Inflammatory macrophage treated with lipopolysaccharide for 4 hours (primary cell): ENCODE measurements at places on chromosomes 11 and 22.

DNA sequence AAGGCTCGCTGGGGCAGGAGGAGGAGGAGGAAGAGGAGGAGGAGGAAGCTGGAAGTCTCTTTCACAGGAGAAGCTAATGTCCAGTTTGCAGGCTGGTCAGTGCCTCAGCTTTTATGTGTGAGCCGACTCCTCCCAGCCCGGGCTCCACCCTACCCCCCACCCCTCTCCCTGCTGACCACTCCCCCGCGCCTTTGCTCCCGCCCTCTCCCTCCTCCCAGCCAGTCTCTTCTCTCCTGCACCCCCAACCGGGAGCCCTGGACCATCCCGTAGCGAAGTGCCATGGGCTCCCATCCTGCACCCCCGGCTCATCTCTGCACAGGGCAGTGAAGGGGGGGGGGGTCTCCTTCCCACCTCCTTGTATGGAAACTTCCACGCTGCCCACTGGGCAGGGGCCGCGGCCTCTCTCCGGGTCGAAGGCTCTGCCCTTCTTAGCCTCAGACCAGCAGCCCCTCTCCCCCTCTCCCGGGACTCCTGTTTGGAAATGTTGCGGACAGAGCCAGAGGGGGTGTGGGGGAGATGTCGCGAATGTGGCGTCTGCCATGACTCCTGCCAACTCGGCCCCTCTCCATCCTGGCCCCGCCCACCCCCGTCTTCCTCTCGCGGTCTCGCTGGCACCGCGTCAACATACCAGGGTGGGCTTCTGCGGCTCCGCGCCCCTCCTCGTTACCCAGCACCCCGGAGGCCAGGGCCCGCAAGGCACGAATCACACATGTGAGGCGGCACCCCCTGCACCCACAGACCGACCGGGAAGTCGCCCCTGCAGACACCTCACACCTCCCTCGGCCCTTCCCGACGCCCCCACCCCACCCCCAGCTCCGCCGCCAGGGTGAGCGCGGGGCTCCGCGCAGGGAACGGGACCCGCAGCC lies 1.8 kb downstream of the IGF2 start:
- peak; percentile 13 for DNase-seq

DNA sequence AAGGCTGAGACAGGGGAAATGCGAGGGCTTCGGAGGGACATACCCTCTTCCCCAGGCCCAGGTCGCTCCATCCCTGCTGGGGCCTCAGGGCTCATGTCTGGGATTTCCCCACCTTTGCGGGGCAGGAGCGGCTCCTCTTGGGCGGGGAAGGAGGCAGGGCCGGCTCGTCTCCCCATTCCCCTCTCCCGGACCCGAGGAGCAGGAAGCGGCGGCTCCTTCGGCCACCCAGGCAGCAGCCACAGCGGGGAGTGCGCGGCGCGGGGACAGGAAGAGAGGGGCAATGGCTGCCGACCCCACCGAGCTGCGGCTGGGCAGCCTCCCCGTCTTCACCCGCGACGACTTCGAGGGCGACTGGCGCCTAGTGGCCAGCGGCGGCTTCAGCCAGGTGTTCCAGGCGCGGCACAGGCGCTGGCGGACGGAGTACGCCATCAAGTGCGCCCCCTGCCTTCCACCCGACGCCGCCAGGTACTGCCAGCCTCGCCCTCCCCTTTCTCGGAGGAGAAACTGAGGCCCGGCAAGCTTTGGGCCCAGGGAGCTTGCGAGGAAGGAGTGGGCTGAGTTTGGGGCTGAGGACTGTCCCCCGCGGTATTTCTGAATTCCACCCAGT lies at the start of gene ANKK1:
ANKK1 (plus strand) TSS at position 175 of the 607 bp plus-strand sequence; CDS start at position 281, 106 bp downstream.
- DNase-seq: no peak

- no peak for DNase-seq
Observed at GRCh38 chr11:14396273-14396672, 37.3 kb upstream of the RRAS2 start.

- DNase-seq: no peak
Observed at GRCh38 chr11:8250434-8250833, 13.2 kb downstream of the LMO1 start.

DNA sequence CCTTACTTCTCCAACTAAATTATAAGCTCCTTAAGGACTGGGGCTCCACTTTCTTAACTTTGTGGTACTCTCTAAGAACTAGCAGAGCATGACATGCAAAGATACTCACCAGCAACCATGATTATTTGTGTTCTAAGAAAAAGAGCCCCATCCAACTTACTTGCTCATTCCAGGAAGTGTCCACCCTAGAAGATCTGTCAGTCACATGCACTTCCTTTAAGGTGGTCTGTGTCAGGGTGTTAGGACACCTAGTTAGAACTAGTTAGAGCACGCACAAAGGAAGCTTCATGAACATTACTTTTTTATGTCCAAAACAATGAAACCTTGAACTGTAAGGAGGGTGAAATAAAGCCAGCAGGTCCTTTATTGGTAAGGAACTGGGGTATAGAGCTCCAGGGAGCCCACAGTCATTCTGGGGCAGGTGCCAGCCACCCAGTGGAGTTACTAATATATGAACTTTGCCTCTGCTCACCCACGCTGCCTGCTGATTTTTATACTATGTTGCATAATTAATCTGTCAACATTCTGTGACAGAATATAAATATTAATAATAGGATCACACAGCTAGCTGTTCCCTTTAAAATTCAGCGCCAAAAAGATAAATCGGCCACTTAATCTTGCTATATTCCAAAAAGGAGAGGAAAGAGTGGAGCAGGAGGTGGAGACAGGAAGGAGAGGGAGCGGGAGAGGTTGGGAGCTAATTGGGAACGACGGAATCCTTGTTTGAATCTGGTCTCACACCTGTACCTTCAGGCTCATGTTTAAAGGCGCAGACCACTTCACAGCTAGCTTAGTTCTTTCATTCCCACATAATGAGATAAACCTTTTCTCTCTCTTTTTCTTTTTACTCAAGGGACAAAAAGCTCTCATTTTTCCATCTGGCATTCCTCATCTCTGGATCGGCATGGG lies 755.0 kb downstream of the OPCML start:
- no peak for DNase-seq

DNA sequence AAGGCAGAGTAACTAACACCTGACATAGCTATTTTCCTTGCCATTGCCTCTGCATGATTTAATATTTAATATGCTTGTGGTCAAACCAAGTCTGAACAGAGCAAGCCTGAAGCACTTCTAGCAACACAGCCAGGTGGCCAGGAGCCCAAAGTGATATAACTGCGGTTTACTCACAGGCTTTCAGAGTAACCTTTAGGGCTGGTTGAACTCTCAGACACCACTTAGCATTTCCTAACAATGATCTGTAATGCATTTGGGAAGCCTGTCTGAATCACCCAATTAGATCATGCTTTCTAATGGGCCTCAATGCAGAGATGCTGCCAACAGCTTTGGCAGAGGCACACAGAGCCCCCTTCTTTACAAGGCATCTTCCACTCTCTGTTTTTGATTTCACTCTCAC lies 96.1 kb downstream of the FDX1 start:
- peak; percentile 49 for DNase-seq

DNA sequence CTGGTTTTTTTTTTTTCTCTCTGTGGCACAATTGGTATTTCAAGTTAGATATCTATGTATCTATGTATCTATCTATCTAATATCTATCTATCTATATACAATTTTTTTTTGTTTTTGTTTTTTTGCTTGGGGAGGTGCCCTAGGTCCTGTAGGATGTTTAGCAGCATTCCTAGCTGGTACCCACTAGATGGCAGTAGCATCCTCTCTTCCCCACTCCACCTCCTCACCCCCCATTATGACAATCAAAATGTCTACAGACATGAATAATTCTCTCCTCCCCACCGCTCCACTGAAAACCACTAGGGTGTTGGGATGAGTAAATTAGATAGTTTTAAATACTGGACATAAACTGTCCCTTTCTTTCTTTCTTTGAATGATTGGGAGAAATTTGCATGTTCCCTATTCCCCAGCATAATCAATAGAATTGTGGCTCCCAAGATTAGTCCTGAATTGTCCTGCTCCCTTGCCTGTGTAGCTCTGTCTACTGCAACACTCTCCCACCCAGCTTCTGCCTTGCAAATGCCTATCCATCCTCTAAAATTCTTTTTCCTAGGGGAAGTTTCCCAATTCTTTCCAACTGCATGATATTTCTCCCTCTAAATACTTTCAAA lies 1152.4 kb downstream of the LRRC4C start:
- DNase-seq: peak; percentile 18

- DNase-seq: peak; percentile 46
Observed at GRCh38 chr11:75497788-75498409, 27.8 kb downstream of the GDPD5 start.

DNA sequence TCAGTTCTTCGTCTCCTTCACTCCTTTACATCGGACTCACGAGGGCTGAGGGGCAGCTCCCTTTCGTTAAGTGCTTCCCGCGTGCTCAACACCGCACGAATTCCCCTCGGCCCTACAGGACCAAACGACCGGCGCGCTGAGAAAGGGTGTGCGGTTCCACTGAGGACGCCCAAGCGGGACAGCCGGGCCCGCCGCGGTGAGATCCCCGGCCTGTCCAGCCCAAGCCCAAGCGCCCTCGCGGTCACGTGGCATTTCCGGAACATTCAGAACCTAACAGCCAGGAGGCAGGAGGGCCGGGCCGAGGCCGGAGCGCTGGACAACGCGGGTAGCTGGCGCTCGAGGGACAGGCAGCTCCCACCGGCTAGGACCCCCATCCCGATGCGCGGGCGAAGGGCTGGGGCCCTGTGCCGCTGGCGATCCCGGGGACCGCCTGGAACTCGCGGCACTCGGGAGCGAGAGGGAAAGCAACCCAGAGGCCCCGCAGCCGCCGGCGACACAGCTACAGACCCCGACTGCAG lies 737 bp upstream of the STIP1 start:
- DNase-seq: peak; percentile 78

DNA sequence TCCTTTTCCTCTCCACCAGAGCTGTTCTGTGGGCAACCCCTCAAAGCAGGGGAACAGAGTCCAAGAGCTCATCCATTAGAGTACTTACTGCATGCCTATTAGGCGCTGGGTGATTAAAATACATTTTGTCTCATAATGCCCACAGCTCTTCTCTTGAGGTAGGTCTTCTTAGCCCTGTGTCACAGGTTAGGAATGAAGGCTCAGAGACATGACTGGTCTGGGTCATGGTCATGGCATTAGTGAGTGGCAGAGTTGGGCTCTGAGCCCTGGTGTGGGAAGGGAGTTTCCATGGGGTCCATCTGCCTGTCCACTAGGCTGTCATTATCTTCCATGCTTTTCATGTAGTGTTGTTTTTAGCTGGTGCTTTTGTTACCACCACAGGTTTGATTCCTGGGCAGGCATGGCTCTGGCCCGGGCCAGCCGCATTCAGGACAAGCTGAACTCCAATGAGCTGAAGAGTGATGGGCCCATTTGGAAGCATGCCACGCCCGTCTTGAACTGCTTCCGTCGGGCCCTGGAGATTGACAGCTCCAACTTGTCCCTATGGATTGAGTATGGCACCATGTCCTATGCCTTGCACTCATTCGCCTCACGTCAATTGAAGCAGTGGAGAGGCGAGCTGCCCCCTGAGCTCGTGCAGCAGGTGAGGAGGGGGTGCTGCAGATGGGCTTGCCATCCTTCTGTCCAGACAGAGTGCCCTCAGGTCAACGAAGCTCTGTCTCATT lies 76.1 kb downstream of the CABIN1 start:
- no peak for DNase-seq

- DNase-seq: no peak
Observed at GRCh38 chr22:37139762-37140161, 10.0 kb downstream of the IL2RB start.

DNA sequence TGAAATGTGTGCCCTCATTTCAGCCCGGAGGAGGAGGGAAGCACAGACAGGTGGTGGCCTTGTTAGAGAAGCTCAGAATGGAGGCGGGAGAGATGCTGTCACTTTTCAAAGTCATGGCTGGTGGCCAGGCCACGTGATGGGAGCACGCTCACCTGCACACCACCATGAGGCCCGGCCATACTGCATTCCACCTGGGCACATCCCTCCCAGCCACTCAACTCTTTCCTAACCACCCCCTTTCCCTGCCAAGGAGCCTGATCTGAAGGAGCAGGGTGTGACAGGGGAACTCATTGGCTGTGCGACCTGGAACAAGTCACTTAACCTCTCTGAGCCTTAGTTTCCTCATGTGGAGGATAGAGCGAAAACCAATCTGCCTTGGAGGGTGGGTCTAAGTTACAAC lies 364.5 kb downstream of the CTTN start:
- DNase-seq: no peak

GRCh38 chr22:36185828-36186624 lies 15.6 kb downstream of the APOL4 start:
- no peak for DNase-seq
